ENCODE measurements at places on chromosomes 2 and 18.

DNA sequence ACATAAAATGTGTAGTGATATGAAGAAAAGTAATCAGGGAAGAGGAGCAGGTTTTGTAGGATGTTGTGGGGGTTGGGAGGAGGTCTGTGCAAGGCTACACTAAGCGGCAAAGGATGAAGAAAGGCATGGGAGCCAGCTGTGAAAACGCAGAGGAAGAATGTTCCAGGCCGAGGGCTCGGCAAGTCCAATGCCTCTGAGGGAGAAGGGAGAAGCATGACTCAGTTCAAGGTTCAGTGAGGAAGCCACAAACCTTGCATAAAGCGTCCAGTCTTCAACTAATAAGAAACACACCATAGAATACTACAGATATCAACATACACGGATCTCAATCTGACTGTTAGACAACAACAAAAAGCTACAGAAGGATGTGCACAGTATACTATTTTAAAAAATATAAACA lies 16.2 kb downstream of the EPB41L3 start:
- no peak for DNase-seq

DNA sequence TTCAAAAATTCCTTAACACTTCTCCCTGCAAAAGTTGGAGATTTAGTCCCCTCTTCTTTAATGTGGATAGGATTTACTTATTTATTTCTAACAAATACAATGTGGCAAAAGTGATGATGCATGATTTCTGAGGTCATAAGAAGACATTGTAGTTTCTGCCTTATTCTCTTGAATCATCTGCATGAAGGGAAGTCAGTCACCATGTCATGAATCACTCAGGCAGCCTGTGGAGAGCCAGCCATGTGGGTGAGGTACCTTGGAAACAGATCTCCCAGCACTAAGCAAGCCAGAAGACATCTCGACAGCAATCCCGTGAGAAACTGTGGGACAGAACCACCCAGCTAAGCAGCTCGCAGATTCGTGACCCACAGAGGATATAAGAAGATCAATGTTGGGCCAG lies 2.7 kb upstream of the ZC3H8 start:
- no peak for DNase-seq

- DNase-seq: no peak
Measured at GRCh38 chr2:102795641-102796040, 33.8 kb downstream of the TMEM182 start.

GRCh38 chr18:6270771-6271216 lies 143.9 kb downstream of the L3MBTL4 start:
- DNase-seq: no peak

- DNase-seq: no peak
Measured at GRCh38 chr2:5548991-5549715, 143.0 kb upstream of the SOX11 start.

Data from hematopoietic multipotent progenitor cell treated with erythropoietin and hydrocortisone succinate and interleukin-3 and kit ligand, for 15 days (in vitro differentiated cells).